Stimulated activated CD4-positive, alpha-beta T cell treated with anti-CD3 and anti-CD28 coated beads, Interleukin-15, amount 100 ng/mL, for 1 hour (primary cell): ENCODE measurements at places on chromosomes 3 and 15.

DNA sequence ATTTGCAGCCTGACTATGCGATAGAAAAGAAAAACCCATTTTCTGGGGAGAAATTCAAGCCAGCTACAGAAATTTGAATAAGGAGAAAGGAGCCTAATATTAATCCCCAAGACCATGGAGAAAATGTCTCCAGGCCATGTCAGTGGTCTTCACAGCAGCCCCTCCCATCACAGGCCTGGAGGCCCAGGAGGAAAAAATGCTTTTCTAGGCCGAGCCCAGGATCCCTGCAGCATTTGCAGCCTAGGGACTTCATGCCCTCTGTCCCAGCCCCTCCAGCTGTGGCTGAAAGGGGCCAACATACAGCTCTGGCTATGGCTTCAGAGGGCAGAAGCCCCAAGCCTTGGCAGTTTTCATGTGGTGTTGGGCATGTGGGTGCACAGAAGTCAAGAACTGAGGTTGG is 26.3 kb downstream of the ARRDC4 start:
- DNase-seq, result no peak

GRCh38 chr3:177418787-177419186 is 221.5 kb upstream of the TBL1XR1 start:
- no peak for DNase-seq

DNA sequence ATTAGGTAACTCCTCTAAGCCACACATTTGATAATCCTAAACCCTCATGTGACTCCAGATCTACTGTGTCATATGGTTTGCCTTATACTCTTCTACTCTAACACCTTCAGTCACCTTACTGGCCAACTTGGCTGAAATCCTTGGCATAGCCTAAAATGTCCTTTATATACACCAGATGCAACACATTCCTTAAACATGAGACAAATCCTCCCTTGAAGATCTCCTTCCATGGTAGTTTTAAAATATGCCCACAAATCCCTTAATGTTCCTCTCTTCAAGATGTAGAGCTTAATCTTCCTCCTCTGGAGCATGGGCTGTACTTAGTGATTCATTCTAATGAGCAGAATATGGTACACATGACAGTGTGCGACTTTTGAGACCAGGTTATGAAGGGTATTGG is 238.9 kb downstream of the SUCLG2 start:
- no peak for DNase-seq

GRCh38 chr3:188437926-188438325 is 284.0 kb downstream of the LPP start:
- no peak for DNase-seq

GRCh38 chr3:95797081-95797480 is 1017.3 kb upstream of the EPHA6 start:
- DNase-seq, result no peak

DNA sequence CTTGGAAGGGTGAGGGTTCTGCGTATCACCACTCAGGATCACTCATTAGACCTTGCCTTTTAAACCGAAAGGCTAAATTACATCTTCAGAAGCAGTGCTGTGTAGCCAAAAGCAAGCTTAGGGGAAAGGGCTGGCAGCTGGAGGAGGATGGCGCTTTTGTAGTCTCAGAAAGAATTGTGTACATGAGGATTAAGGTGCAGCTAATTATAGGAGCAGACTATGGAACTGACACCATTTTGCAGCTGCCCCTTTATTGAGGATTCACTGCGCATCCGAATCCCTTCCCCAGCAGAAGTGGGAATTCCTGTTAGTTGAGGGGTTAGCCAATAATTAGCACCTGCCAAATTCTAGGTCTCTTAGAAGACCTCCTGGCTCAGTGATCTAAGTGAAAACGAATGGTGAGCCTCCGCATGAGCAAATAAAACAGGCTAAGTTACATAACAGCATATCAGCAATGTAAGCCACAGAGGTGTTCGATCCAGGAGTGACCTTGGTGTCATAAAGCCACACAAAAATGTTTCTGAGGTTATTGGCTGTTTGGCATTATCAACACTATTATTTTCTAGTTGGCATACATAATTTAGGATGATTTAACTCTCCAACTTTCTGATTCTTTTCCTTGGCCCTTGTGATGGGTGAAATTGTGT is 42.6 kb upstream of the SEMA6D start:
- no peak for DNase-seq

- DNase-seq, result no peak
Measured at GRCh38 chr15:90126596-90127435, 24.5 kb upstream of the IDH2 start.

DNA sequence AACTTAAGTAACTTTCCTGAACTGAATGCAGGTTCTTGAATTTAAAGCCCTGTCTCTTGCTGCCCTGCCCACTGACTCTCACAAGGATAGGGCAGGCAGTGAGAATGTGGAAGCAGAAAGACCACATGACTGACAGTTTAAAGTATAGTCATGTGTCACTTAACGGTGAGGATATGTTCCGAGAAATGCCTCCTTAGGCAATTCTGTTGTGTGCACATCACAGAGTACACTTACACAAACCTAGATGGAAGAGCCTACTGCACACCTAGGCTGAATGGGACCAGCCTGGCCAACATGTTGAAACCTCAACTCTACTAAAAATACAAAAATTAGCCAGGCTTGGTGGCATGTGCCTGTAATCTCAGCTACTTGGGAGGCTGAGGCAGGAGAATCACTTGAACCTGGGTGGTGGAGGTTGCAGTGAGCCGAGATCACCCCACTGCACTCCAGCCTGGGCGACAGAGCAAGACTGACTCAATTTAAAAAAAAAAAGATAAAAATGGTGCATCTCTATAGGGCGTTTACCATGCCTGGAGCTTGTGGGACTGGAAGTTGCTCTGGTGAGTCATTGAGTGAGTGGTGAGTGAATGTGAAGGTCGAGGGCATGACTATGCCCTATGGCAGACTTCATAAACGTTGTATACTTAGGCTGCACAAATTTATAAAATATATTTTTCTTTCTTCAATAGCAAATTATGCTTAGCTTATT is 18.9 kb upstream of the COPG1 start:
- DNase-seq, result no peak

- DNase-seq, result no peak
Measured at GRCh38 chr15:37764733-37765191, 169.7 kb upstream of the TMCO5A start.

DNA sequence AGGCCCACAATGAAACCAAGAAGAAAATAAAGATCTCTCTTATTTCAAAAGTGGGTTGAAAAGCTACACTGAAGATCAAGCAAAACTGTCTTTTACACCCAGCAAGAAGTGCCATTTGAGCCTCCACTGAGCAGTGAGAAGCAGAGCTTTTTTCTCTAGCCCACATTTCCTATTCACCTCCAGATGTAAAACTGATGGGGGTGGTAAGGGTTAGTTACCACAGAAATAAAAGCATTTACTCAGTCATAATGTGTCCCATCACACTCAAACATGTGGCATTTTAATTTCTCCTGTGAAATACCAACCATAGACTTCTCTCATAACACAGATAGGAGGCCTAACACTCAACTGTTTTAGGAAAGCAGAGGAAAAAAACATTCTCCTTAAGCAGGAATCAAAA is 21.0 kb downstream of the IFT57 start:
- no peak for DNase-seq

DNA sequence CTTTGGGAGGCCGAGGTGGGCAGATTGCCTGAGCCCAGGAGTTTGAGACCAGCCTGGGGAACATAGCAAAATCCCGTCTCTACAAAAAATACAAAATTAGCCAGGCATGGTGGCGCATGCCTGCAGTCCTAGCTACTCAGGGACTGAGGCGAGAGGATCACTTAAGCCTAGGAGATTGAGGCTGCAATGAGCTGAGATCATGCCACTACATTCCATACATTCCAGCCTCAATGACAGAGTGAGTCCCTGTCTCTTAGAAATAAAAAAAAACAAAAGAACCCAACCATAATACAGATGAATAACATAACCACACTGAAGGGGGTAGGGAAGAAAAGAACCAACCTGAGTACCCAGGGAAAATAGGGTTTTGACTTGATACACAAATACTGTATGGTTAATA is 19.7 kb upstream of the CGNL1 start:
- DNase-seq, result no peak

DNA sequence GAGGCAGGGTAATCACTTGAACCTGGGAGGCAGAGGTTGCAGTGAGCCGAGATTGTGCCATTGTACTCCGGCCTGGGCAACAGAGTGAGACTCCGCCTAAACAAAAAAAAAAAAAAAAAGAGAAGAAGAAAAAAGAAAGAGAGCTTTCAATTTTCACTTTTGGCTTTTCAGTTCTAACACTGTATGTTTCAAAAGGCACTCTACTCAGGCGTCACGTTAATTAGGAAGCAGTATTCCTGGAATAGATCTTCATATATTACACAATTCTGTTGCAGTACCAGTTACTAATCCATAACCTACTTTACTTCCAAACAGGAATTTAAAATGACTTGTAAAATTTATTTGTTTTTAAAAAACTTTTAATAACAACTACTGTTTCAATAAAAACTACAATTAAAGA is 131.7 kb upstream of the PLXND1 start:
- no peak for DNase-seq

GRCh38 chr15:91566141-91566540 is 287.4 kb upstream of the SLCO3A1 start:
- DNase-seq, result no peak

- no peak for DNase-seq
Measured at GRCh38 chr15:98669638-98670037, 21.3 kb downstream of the IGF1R start.

GRCh38 chr15:49706805-49707204 is 86.0 kb downstream of the DTWD1 start:
- DNase-seq, result no peak

GRCh38 chr15:38530113-38530512 is 34.5 kb downstream of the RASGRP1 start:
- no peak for DNase-seq

DNA sequence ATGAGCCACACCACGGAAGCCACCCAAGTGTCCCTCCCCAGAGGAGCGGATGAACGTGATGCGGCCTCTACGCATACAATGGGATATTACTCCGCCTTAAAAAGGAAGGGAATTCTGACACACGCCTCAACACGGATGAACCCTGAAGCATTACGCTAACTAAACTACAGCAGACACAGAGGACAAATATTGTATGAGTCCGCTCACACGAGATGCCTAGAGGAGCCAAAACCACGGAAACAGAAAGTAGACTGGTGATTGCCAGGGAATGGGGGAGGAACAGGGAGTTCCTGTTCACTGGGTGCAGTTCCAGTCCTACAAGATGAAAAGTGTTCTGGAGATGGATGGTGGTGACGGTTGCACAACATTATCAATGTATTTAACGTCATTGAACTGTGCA is 32.7 kb downstream of the SRGAP3 start:
- DNase-seq, result no peak
